ENCODE measurements at places on chromosomes 6 and 20. TPM values are rescaled to one million over a fixed set of nuclear protein-coding genes. Genes with fewer than 3 reads are reported as not detected.

The MOXD1 gene
- 0.34 TPM for total RNA-seq

The TMEM14A gene
- total RNA-seq, result 22.9 TPM

GRCh38 chr6:20584100-20584731 is 50.0 kb downstream of the CDKAL1 start:
- peak; percentile 27 for DNase-seq

- DNase-seq, result no peak
Measured at GRCh38 chr6:28653876-28654275, 128.2 kb downstream of the GPX5 start.

The ADGRF4 gene
- total RNA-seq, result under 0.01 TPM

- DNase-seq, result no peak
Measured at GRCh38 chr20:16806886-16807285, 58.7 kb downstream of the OTOR start.

The TMEM244 gene
- not detected for total RNA-seq

DNA sequence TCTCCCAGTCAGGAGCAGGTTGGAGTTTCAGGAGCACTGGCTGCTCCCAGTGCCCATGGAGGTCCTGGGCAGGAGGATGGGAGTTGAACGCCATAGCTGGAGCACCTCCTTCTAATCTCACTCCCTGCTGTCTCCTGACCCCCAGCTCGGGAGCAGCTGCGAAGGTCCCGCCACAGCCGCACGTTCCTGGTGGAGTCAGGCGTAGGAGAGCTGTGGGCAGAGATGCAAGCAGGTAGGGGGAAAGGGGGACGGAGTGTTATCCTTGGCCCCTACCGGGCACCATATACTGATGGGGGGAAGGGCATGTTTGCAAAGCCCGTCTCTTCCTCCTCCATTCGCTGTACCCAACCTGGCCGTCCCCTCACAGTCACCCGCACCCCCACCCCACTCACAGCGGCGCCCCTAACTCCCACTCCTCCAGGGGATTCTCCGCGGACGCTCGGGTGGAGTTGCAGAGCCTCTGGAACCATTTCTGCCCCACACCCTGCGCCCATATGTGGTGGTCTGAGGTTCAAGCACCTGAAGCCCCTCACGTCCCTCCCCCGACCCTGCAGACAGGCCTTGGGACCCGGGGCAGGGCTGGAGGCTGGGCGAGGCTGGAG is 16.7 kb downstream of the HSPA12B start:
- no peak for DNase-seq

DNA sequence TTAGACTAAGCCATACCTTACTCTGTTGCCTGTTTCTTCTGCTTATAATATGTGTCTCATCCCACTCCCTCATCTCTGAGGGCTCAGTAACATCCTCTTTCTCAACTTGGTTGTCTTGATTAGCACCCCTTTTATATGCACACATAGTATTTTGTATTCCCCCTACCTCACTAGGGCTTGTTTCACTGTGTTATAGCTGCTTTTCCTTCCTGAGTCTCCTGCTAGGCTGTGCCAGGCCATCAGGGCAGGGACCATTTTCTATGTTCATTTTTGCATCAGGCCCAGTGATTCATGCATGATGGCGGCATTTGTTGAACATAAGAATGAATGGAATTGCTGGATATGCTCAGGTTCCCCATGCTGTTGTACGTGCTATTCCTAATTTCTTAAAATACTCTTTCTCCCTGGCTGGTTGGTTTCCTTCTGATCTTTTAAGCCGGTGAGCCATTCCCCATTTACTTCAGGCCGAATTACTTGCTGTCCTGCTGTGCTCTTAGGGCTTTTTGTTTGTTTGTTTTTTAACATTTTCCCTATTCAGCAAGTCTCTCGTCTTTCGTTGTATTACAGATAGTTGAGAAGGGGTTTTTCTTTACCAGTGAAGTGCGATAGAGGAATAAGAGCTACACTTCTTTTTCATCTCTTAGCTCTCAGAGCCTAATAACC is 183.2 kb downstream of the CARMIL1 start:
- no peak for DNase-seq

The DNMT3B gene
- total RNA-seq, result 2.9 TPM

The TMEM217 gene
- total RNA-seq, result 12.4 TPM

The STK4 gene
- 26.2 TPM for total RNA-seq

DNA sequence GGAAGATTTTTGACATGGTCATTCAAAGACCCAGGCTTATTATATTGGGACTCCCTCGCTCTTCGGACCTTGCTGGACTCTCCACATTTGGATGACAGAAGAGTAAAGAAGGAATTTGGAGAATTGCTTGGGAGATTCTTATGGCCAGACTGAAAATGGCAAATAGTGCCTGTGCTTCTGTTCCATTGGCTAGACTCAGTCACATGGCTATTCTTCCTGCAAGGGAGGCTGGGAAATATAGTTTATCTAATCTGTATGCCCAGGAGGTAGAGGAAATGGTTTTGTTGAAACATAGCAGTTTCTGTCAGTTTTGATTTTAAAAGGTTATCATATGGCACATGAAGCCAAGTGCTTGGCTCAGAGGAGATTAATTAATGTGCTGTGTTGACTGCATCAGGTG is 286.6 kb upstream of the JAG1 start:
- DNase-seq, result no peak

The CNKSR3 gene
- total RNA-seq, result 15.5 TPM

GRCh38 chr20:43915211-43916072 is 790 bp downstream of the TOX2 start:
- DNase-seq, result peak; percentile 46

The AK9 gene
- total RNA-seq, result 13.1 TPM

DNA sequence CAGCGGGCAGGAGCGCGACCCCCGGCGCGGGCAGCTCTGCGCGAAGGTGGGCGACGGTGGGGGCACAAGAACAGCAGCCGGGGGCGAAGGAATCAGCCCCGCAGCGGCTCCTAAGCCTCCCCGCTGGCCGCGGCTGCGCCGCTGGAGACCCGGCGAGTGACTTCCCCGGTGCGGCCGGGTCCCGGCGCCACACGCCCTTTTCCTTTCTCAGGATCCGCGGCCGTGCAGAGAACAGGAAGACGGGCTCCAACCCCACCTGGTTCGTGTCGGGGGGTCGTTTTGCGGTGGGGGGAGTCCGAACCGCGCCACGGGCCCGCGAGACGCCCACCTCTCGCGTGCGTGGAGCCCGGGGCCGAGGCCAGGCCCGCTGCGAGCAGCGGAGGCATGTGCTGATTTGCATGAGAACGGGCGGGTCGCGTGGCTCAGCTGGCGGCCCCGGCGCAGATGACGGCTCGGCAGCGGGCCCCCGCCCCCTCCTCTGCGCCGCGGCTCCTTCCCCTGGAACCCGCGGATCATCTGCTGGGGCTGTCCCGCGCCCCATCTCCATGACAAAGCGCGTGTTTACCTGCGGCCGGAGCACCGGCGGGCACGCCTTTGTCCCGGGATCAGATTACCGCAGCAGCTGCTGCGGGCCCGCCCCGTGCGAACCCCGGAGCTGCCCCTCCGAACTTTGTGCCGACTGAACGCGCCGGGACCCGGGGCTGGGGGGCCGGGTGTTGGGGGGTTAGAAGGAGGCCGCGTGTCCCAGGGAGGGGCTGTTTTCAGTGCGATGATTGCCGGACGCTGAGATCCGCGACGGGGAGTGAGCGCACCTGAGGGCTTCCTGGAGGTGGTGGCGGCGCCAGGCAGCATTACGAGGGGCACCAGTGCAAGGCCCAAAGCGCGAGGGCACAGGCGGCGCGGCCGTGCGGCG is 4.9 kb upstream of the DLL1 start:
- no peak for DNase-seq

DNA sequence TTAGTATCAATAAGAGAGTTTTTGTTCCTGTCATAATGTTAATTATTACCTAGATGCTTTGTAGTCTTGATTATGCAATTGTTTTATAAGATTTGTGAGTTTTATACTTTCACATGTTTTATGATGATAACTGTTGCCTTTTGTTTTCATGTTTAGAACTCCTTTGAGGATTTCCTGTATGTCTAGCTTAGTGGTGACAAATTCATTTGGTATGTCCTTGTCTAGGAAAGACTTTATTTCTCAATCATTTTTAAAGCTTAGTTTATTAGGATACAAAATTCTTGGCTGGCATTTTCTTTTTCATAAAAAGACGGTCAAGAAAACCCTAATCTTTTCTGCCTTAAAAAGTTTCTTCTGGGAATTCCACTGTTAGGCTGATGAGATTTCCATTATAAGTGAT is 849.9 kb upstream of the EYS start:
- DNase-seq, result no peak

The CCN2 gene
- 773 TPM for total RNA-seq

- DNase-seq, result no peak
Measured at GRCh38 chr20:35902545-35902941, 51.8 kb downstream of the SCAND1 start.

GRCh38 chr6:81962198-81962597 is 209.7 kb upstream of the TENT5A start:
- DNase-seq, result no peak

DNA sequence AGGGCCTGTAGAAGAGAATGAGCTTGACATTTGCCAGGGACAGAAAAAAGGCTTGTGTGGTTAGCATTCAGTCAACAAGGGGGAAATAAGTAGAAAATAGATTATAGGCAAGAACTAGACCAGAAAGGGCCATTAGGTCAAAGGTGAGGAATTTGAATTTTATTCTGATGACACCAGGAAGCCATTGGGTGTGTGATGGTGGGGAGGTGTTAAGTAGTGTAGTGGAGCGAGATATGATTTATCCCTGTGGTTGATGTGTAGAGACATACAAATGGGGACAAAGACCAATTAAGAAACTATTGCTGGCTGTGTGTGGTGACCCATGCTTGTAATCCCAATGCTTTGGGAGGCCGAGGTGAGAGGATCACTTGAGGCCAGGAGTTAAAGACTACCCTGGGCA is 11.0 kb downstream of the DSTN start:
- no peak for DNase-seq

GRCh38 chr6:4304927-4305455 is 169.6 kb upstream of the ECI2 start:
- no peak for DNase-seq

The OVOL2 gene
- total RNA-seq, result not detected

DNA sequence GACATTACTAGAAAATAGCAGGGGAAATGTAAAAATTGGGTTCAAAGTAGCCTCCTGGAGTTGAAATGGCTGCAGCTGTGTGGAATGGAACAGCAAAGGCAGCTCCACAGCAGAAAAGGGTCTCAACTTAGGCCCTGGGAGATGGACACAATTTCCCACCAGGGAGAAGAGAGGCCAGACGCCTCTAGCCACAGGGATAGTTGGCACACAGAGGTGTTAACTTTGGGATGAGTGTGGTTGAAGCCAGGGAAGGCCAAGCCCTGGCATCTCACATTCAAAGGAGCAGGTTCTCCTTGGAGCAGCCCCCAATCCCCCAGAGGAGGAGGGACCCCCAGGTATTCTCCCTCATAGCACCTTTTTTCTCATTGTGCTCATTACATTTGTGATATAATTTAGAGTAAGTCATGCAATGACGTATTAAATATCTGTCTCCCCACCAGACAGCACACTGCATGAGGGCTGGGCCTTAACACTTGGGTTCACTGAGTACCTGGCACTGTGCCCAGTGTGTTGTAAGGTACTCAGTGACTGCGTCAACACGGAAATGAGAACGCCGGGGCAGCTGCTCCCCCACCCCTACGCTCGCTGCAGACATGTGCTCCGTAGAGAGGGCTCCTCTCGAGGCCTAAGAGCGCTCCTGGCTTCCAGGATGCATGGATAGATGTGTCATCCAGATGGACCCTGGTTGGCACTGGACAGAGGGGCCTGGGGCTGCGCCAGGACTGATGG is 76.0 kb upstream of the CD93 start:
- DNase-seq, result peak; percentile 96

DNA sequence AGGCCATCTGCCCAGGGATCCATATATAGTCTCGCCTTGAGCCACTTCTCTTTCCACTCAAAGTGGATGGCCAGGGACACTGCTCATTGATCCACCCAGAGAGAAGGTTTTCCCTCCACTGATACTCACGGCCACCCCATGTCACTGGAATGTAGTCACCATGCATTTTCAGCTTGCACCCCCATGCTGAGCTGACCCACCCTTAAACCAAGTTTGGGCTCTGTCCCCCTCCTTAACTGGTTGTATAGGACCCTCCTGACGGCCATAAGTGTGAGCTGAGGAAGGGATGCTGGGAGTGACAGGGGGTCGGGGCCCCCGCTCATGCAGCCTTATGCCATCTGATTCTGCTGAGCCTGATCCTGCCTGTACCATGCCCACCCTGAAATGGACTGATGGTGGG is 25.7 kb downstream of the SUMO4 start:
- DNase-seq, result no peak

DNA sequence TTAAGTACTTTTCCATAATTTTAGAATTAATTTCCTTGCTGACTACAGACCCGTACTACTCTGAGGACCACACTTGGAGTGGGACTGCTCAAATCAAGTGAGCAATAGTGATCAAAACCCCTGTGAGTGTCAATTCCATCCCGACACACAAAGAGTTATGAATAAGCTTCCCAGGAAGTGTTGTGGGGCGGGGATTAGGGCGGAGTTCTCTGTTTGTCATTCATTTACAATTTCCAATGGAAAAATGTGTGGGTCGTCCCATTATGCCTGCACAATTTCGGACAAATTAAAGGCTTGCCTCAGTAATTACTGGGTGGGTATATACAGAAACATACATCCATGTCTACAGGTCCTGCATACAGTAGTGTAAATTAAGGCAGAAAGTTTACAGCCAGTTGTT is 84.2 kb downstream of the ISM1 start:
- peak; percentile 20 for DNase-seq

DNA sequence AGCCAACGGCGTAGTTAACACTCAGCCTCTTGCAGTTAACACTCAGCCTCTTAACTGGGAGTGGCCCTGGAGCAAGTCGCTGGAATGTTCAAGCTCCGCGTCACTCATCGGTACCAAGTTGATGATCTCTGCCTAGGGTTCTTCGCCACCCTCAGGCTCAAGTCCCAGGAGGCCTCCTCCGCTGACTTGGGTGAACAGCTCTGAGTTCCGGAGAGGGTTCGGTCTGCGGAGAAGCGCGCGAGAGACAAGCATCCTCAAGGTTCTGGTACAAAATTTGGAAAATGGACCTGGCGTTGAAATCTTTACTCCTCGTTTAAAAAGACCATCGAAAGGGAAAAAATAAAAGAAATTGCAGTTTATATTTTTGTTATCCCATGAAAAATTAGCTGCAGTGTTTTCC is 876 bp upstream of the DSP start:
- no peak for DNase-seq

The OR12D3 gene
- not detected for total RNA-seq

DNA sequence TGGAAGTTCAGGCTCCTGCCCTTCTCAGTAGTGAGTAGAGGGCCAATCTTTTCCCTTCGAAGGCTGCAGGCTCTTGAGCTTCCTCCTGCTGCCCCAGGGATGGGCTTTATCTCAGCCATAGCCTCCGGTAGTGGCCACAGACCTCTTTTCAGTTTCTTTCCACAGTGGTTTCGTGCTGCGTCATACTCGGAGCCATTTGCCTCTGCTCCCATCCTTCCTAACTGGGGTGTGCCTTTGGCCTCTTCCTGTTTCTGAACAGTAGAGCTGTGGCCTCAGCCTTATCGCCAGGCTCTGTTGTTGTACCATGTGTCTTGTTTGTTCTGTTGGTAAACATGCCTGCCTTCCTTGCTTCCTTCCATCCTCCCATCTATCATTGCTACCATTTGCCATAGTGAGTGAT is 54.1 kb downstream of the TULP4 start:
- DNase-seq, result no peak

Data from dermis blood vessel endothelial cell (primary cell).